ENCODE measurements at places on chromosomes 5 and 9. TPM values are rescaled to one million over a fixed set of nuclear protein-coding genes. Genes with fewer than 3 reads are reported as not detected.

DNA sequence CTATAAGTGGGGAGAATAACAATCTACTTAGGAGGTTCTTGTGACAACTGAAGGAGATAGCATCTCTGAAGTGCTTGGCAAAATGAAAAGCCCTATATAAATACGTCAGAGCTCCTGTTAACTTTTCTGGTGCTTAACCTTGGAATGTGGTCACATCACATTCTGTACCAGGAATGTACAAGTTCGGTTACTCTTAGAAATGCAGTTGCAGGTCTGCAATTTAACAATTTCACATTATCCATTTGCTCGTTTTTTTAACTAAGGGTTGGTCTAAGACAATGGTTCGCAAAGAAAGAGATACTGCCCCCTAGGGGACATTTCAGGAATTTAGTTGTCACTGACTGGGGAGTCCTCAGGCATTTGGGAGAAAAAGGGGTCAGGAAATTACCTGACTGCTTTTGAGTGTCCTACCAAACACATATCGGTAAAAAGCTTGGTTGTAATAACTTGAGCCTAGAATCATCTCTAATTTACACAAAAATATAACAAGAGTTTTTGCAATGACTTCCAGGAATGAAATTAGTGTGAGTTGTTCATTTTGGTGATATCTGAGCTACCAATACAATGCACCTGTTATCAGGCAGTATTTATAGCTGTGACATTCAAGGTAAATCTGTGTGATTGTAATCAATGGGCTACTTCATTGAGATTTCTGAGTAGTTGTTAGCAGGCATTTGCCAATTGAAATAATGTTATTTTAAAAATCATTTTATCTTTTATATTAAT, 5.4 kb upstream of the HBEGF start:
- no peak overlapping the region for H3K4me3 ChIP-seq
- peak; percentile 38 for DNase-seq
- no peaks in the 10 kb centered on the region for H3K4me1 ChIP-seq
- no peaks in the 10 kb centered on the region for H3K27me3 ChIP-seq
- H3K36me3 ChIP-seq: no peaks in the 10 kb centered on the region
- H3K27ac ChIP-seq: no peak overlapping the region

C8G gene
- 1.6 TPM for total RNA-seq

FSTL4 gene
- total RNA-seq: not detected

GRCh38 chr5:29697785-29698414, 1495.6 kb upstream of the CDH6 start:
- no peak for DNase-seq
- H3K4me1 ChIP-seq: no peaks in the 10 kb centered on the region
- no peak overlapping the region for H3K27ac ChIP-seq
- no peaks in the 10 kb centered on the region for H3K27me3 ChIP-seq

GRCh38 chr5:119386596-119387344, 31.0 kb downstream of the TNFAIP8 start:
- H3K27me3 ChIP-seq: no peaks in the 10 kb centered on the region
- no peaks in the 10 kb centered on the region for H3K4me1 ChIP-seq
- no peaks in the 10 kb centered on the region for H3K36me3 ChIP-seq
- H3K4me3 ChIP-seq: no peak overlapping the region
- no peak overlapping the region for H3K27ac ChIP-seq
- DNase-seq: peak; percentile 19

DNA sequence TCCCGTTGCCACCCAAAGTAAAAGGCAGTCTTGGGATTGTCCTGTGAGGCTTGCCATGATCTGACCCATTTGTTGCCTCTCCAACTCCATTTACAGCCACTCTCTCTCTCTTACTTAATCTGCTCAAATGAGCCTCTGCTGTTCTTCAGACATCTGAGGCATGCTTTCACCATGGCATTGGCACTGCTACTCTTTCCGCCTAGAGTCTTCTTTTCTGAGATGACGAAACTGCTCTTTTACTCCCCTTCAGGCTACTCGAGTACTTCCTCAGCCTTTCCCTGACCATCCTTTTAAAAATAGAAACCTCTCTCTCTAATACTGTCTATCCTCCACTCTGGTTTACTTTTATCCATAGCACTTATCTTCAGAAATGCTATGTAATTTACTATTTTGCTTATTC, 9.0 kb downstream of the FOCAD start:
- no peaks in the 10 kb centered on the region for H3K4me1 ChIP-seq
- no peak overlapping the region for H3K4me3 ChIP-seq
- no peaks in the 10 kb centered on the region for H3K27me3 ChIP-seq
- no peaks in the 10 kb centered on the region for H3K36me3 ChIP-seq
- no peak for DNase-seq

DNA sequence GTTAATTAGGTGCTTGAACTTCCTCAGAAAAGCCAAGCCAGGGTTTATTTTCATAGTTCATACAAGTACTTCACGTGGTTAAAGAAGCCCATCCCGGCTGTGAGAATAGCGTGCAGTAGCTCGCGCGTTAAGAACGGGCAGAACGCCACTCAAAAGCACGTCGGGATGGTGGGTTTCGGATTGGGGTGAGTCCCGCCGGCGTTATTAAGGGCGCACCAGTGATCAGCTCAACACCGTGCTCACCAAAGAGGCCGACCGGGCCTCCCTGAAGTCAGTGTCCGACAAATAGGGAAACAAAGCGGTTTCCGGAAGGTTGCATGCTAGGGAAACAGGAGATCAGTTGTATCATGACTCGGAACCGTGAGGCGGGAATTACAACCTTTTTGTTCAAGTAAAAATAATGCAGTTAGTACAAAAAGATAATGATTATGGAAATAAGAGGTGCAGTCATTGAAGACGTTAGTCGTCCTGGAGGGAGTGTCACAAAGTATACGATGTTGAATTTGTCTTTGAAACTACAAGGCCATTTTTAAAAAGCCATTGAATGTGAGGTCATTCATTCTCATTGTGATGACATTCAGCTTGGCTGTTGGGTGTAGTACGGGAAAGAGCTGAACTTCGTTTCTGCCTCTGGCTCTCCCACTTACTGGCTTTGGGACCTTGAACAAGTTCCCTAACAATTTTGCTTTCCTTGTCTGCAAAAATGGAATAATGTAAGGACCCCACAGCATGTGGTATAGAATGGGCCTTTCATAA, 992 bp downstream of the SETD9 start:
- DNase-seq: peak; percentile 34
- no peaks in the 10 kb centered on the region for H3K36me3 ChIP-seq
- H3K27ac ChIP-seq: peak overlapping the region; percentile 92
- H3K4me3 ChIP-seq: peak overlapping the region; percentile 74
- peaks cover 13% of the 10 kb centered on the region for H3K4me1 ChIP-seq

ZNF782 gene
- 3.3 TPM for total RNA-seq

DNA sequence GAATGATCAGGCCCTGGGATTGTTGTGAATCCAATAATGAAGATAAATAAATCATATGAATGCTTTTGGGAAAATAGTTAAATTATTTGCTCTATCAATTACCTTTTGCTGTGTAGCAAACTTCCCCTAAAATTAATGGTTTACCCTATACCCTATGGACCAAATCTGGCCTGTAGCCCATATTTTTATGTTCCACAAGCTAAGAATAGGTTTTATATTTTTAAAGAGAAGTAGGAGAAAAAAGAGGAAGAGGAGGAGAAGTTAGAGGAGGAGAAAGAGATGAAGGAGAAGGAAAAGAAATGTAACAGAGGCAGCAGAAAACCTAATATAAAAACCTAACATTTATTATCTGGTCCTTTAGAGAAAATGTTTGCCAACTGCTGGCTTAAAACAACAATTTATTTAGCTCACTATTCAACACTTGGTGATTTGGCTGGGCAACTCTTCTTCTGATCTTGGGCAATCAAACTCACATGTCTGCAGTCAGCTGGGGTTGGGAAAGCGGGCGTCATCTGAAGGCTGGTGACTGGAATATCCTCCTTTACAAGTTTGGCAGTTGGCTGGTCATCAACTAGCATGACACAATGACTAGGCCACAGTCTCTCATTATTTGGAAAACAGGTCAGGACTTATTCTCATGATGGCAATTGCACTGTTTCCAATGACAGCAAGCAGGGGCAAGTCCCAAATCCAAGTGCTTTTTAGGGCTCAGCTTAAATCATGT, 522.9 kb downstream of the RASEF start:
- H3K4me3 ChIP-seq: no peak overlapping the region
- H3K27ac ChIP-seq: no peak overlapping the region
- no peaks in the 10 kb centered on the region for H3K27me3 ChIP-seq
- no peaks in the 10 kb centered on the region for H3K36me3 ChIP-seq

DNA sequence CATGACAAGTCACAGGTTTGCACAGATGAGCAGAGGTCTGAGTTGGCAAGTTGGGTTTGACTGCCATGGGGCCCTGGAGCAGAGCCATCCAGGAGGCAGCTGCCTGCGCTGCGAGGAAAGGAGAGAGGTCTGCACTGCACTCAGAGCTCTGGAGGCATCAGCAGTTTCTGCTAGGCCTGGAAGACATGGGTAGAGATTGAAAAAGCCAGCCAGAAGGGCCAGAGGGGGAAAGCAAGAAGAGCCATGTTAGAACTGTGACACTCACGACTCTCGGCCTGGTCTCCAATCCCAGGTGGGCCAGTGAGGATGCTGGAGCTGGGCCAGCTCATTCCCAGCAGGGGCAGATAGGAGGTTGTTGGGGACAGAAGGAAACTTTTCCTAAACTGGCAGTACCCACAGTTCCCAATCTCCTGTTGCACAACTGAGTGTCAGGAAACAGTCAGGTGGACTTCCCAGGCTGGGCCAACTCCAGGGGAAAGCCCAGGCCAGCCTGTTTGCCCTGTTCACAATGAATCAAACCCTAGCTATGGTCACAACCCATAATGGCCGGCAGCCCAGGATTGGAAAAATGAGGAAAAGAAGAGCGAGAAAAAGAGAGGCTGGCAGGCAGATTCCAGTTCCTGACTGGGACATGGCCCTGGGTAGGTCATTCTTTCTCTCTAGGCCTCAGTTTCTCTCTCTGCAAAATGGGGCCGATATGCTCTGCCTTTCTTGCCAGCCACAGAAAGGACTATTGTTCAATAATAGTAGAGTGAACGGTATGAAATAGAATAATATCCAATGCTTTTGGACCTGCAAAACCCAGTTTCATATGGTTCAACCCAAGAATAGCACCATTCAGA, 7.8 kb upstream of the ORM1 start:
- no peak overlapping the region for H3K27ac ChIP-seq
- no peak for DNase-seq
- H3K4me3 ChIP-seq: no peak overlapping the region
- peaks cover 3% of the 10 kb centered on the region for H3K4me1 ChIP-seq
- H3K27me3 ChIP-seq: no peaks in the 10 kb centered on the region

DNA sequence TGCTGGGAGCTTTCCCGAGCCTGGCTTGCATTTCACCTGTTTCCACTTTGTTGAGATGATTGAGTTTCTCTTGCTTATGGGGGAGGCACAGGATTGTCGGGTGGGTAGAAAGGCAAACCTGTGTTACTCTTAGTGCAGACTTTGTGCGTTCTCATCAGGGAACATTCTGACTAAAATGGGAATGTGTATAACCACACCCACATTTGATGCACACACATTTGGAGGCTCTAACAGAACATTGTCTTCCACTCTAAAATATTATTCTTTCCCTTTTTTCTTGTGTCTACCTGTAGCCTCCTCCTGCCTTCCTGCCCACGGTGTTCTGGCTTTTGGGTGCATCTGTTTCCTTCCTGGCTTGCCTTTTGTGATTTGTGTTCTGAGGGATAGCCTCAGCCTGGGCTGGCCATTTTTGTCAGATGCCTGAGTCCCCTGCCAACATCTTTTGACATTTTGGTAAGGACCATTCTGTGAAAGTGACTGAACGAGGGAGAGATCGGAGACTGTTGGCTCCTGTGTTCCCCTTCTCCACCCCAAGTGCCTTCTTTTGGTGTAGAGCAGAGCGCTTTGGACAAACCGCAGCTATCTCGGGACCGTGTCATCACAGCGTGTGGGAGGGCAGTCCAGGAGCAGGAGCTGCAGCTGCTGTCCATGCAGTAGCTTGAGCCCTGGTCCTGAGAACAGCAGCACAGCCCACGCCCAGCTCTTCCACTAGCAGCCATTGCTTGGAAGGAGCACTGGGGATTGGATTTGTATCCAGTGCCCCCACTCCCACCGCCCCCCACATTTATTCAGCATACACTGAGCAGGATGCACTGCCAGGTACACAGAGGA, 101.4 kb downstream of the ARHGAP26 start:
- H3K4me3 ChIP-seq: no peak overlapping the region
- H3K4me1 ChIP-seq: peaks cover 14% of the 10 kb centered on the region
- no peaks in the 10 kb centered on the region for H3K27me3 ChIP-seq
- H3K36me3 ChIP-seq: no peaks in the 10 kb centered on the region

DNA sequence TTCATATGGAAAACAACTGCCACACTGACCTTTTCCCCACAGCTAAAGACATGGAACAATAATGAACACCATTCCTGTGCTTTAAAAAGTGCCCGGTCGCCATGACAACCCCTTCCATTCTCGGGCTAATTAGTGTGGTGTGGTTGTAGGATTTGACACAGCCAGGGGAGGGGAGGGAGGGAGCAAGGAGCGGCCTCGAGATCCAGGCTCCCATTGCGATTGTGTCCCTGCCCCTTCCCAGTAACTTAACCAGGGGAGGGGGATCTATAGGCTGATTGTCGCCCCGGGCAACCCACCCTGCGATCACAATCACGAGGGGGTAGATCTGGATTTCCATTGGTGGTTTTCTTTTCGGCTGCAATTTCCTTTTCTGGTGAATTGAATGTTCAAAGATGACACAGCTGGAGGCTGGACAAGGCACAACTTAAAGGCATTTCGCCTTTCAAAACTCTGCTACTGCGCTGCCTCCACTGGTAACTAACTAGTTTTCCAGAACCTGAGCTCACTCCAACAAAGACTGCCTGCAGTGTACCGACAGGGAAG, 96.7 kb upstream of the RETREG1 start:
- peak; percentile 60 for DNase-seq
- H3K4me1 ChIP-seq: peaks cover 10% of the 10 kb centered on the region
- H3K27ac ChIP-seq: no peak overlapping the region
- H3K36me3 ChIP-seq: peaks cover 24% of the 10 kb centered on the region

DNA sequence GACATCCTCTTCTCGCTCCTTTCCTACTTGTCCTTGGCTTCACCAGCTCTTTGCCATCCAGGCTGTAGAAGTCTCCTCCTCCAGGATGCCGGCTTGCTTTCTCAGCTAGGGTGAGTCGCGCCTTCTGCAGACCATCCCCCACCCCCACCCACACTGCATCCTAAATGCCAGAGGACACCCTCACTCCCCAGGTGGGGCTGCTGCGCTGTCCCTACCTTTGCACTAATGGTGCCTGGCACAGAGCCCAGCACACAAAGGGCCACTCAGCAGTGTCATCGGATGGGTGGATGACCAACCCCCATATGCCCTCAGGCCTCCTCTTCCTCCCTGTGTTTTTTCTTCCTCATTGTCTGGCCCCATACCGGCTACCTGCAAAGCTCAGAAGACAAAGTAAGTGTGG, 14.8 kb downstream of the IL9 start:
- no peak overlapping the region for H3K27ac ChIP-seq
- no peaks in the 10 kb centered on the region for H3K4me1 ChIP-seq
- H3K27me3 ChIP-seq: peaks cover 24% of the 10 kb centered on the region
- H3K4me3 ChIP-seq: no peak overlapping the region
- no peaks in the 10 kb centered on the region for H3K36me3 ChIP-seq
- no peak for DNase-seq

- peaks cover 4% of the 10 kb centered on the region for H3K4me1 ChIP-seq
- DNase-seq: no peak
- H3K27ac ChIP-seq: no peak overlapping the region
- H3K4me3 ChIP-seq: no peak overlapping the region
- H3K27me3 ChIP-seq: peaks cover 3% of the 10 kb centered on the region
- H3K36me3 ChIP-seq: no peaks in the 10 kb centered on the region
Observed at GRCh38 chr5:127298036-127298429, 7.4 kb downstream of the MEGF10 start.

TRIP13 gene
- 8.5 TPM for total RNA-seq

MARVELD2 gene
- 10.6 TPM for total RNA-seq
